ENCODE measurements at places on chromosomes 2 and 18.

- DNase-seq, result no peak
Observed at GRCh38 chr2:136118819-136119716, 1.1 kb upstream of the CXCR4 start.

DNA sequence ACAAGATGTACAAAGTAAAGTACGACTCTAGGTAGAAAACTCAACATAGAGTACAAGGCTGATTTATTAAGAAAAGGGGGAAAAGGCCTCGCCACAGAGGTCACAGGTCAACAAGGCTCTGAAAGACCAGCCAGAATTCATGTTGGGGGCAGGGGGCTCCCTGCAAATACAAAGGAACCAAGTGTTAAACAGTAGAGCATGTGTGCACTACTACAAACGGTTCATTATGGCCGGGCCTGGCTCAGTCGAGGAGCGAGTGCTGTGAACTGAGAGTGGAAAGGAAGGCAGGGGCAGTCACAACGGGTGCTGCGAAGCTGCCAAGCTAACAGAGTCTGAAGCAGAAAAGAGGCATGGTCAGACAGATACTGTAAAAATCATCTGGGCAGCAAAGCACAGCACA lies 77.1 kb downstream of the MBOAT2 start:
- DNase-seq, result peak; percentile 61

DNA sequence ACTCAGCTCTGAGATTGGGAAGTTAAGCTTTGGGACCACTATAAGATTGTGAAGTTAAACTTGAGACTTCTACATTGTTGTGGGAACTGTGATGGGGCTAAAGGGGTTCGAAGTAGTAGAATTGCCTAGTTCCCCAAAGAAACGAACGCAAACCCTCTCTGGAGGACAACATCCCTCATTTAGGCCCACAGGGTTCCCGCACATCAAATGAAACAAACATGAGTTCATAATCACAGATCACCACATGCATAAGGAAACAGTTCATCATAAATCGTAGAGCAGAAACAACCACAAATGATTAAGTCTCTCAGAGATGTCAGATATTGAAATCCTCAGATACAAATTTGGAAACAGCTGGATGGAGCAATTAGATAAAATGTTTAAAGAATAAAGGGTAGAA lies 55.9 kb upstream of the HPCAL1 start:
- DNase-seq, result no peak

DNA sequence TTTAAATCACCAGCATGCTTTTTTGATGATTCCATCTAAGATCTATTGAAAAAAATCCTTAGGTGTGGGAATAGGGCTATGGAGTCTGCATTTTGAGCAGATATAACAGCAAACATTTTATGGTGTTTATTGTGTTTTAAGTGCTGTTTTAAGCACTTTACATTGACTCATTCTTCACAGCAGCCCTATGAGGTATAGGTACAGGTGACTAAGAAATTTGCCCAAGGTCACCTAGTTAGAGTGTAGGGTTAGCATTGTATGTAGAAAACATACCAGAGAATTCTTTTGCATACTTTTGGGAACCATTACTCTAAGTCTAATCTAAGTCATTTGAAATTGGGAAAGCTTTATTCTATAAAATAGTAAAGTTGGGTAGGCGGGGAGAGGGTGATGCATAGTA lies 31.3 kb downstream of the PPM1B start:
- DNase-seq, result no peak

DNA sequence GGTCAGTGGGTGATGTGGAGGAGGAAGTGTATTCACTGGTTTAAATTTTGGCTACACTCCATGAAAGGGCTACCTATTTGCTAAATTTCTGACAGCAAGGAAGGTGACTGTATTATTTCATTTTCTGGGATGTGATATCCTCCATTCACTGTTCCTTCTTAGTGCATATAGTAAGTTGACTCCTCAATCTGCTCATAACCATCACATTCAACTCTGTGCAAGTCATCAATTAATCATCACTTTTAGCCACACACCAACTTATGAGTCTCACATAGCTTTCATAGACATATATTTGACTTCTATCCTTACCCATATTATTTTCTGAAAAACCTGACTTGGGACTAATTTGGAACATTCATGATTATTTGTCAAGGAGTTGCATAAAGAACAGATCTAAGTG lies 16.9 kb downstream of the KLHL41 start:
- no peak for DNase-seq

- DNase-seq, result no peak
Observed at GRCh38 chr18:38751898-38752297, 1186.3 kb upstream of the CELF4 start.

GRCh38 chr2:189836644-189837043 lies 52.4 kb downstream of the PMS1 start:
- DNase-seq, result no peak

DNA sequence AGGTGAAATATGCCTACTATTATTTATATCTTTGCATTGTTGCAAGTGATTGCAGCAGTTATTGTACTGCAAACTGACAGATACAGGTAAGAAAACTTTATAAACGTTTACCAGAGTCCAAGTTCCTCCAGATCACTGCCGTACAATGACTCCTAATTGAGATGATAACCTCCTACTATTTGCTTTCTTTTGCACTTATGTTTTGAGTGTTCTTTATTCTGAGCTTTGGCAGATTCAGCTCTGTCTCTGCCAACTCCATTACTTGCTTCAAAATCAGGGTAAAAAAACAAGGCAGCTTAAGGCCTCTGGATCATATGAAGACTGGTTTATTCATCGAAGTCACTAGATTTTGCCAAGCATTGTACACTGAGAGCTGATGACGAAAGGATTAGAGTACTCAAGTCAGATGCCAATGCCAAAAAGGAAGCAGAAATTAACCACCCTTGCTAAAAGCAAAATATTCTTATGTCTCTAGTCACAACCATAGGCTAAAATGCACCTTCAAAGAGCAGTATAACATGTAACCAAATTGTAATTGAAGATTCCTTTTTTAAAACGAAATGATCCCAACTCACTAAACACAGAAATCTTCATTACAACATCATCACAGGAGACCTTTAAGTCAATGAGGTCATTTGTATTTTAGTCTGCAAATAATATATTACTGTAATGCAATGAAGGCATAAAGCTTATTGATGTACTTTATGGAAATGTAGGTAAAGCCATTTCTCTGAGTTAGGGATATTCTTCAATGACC lies 10.5 kb upstream of the IKZF2 start:
- DNase-seq, result no peak

GRCh38 chr2:44822174-44822573 lies 119.3 kb upstream of the SIX3 start:
- no peak for DNase-seq

- no peak for DNase-seq
Observed at GRCh38 chr2:193580176-193580950, 1385.6 kb upstream of the TMEFF2 start.

- no peak for DNase-seq
Observed at GRCh38 chr2:212477571-212477970, 61.0 kb downstream of the ERBB4 start.

DNA sequence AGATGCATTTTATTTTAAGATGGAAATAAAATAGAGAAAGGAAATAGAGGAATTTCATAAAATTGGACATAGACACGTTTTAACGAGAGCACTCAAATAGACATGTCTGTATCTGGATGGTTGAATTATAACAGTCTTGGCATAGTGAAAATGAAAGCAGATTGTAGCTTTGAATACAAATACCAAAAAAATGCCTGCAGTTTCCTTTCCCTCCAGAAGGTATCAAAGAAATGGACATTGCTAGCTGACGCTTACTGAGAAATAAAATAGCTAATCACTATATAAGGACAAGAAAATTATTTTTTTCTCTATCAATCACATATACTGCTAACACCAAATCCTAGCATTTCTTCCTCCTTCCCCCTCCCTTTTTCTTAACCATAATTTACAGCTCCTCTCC lies 11.4 kb upstream of the MAPRE2 start:
- DNase-seq, result no peak

DNA sequence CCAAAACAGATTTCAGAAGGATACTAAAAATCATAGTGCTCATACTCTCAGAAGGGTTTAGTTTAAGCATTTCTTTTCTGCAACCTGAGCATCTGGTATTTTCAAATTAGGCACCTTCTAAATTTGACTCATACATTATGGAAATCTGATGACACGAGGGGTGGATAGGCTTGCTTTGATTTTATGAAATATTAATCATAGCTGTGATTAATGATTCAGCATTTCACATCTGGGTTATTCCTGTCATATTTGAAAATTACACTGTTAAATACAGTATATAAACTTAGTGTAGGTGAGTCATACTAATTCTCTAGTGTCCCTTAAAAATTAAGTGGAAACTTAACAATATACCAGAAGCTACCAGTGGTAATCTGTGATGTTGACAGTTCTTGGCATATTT lies 47.7 kb downstream of the MRPS9 start:
- DNase-seq, result no peak

DNA sequence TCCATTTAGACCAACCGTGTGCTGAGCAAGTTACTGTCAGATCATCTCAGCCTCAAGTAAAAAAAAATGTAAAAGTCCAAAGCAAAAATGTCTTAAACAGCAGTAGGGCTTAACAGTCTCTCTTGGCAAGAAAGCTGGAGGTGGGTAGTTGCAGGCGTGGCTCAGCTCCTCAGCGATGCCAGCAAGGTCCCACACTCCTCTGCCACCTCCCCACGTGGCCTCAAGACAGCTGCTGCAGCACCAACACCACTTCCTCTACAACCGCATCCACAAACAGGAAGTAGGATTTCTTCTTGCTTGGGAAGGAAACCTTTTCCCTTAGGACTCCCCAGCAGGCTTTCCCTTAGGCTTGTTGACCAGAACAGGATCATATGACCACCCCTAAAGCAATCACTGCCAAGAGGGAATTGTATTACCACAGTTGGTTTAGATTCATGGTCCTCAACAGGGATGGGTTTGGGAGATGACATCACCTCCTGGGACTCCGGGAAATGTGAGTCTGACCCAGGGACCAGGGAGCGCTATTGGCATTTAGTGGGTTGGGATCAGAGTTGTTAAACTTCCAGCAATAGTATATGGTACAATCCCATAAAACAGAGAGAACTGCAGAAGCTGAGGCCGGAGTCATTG lies 97.1 kb downstream of the MAPK4 start:
- no peak for DNase-seq

- DNase-seq, result no peak
Observed at GRCh38 chr2:28375742-28376631, 16.7 kb upstream of the FOSL2 start.

DNA sequence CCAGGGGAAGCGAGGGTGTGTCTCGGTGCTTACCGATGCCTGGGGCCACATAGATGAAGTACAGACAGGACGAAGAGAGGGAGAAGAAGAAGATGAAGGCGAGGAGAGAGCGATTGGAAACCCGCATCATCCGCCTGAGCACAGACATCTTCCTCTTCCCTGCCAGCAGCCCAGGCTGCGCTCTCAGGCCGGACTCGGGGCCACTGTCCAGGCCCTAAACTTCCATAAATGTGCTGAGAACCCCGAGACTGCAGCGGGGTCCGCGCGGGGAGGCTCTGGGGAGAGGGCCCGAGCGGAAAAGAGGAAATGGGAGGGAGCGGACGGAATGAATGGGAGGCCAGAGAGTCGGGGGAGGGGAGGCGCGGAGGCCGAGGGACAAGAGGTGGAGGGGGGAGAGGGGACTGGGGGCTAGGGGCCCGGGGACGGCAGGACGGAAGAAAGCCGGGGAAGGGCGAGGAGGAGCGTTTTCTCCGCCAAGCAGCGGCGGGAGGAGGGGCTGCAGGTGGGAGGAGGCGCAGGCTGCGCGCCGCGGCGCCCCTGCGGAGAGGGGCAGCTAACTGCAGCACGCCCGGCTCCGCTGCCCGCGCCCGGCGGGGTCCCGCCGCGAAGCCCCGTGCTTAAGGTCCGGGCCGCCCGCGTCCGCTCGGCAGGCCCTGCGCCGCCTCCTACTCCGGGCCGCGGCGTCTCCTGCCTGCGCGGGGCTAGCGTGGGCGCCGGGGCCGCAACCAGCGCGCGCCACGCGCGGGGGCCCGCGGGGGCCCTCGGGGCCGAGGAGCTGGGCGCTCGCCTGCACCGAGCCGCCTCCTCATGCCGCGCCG lies at the start of gene B4GALT6:
Gene B4GALT6 (minus strand): TSS at position 303 of the 818 bp plus-strand sequence. CDS start 155 bp downstream, at position 148.
- DNase-seq, result peak; percentile 10

DNA sequence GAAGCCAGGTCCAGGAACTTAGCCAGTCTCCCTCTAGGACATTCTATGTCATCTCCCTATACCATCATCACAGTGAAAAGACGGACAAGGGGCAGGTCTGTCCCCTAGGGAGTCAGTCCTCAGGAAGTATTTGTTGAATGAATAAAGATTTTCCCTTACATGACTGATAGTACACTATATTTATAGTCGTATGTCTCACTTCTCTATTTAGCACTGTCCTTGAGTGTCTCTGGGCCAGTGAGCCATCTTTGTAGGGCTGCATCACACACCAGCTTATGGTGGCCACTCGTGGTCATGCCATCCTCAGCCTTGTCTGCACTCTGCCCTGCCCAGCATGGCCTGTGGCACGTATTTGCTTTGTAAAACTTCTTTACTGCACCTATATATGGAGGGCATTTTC lies 25.8 kb downstream of the PTPN18 start:
- DNase-seq, result no peak

GRCh38 chr2:239516954-239517305 lies 116.1 kb upstream of the HDAC4 start:
- DNase-seq, result no peak

- DNase-seq, result no peak
Observed at GRCh38 chr2:100309973-100310719, 12.2 kb downstream of the LONRF2 start.

DNA sequence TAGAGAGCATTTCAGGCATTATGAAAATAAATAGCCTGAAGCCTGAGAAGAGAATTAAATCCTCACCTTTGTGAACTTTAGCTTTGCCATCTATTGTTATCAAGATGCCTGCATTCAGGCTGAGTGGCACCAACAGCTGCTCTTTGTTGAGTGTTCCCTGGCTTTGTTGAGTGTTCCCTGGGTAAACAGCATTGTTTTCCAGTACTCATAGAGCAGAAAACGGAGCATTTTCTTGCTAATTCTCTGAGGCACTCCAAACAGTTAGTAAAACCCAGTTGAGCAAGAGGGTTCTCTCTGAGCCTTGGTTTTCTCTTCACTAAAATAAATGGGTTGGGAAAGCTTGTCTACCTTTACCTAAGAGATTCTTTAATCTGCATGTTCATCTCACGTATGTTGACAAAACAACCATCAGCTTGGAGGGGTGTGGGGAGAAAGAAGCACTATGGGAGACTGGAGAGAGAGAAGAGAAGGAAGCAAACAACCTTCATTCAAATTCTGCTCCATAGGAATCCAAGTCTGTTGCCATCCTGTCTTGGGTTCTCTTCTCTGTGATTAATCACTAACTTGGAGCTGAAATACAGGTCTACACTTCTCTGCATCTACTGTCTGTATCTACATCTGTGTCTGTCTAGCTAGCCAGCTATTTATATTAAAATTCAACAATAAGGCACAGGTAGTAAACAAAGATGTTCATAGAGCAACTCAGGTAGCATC lies 567.0 kb upstream of the SOX11 start:
- DNase-seq, result no peak

DNA sequence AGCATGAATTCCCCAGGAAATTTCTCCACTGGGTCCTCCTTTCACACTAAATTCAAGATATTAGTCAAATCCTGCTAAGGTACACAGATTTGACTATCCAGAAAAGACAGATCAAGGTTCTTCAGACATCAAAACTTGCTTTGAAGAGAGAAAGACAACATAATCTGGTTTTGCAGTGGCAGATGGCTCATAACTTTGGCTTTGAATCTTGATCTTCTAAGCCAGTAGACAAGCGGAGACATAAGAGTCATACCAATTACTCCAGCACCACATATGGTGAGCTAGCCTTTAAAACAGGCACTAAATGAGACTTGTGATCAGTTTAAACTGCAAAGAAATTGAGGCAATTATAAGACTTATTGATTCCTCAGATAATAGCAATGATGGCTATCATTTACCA lies 29.3 kb downstream of the PDE11A start:
- no peak for DNase-seq

All from hypothalamus (tissue), 51 donors.